SW 1271 (cell line): ENCODE measurements at places on chromosomes 5 and 9.

DNA sequence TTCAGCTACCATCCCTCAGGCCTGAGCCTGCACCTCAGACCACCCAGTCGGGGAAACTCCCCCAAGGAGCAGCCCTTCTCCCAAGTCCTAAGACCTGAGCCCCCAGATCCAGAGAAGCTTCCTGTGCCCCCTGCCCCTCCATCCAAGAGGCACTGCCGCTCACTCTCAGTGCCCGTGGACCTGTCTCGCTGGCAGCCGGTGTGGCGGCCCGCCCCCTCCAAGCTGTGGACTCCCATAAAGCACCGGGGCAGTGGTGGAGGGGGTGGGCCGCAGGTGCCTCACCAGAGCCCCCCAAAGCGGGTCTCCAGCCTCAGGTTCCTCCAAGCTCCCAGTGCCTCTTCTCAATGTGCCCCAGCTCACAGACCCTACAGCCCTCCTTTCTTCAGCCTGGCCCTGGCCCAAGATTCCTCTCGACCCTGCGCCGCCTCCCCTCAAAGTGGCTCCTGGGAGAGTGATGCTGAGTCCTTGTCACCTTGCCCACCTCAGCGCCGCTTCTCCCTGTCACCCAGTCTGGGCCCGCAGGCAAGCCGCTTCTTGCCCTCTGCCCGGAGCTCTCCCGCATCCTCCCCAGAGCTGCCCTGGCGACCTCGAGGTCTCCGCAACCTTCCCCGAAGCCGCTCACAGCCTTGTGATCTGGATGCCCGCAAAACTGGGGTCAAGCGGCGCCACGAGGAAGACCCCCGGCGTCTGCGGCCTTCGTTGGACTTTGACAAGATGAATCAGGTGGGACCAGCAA is 7.0 kb downstream of the FAM53C start:
- no peak for DNase-seq

DNA sequence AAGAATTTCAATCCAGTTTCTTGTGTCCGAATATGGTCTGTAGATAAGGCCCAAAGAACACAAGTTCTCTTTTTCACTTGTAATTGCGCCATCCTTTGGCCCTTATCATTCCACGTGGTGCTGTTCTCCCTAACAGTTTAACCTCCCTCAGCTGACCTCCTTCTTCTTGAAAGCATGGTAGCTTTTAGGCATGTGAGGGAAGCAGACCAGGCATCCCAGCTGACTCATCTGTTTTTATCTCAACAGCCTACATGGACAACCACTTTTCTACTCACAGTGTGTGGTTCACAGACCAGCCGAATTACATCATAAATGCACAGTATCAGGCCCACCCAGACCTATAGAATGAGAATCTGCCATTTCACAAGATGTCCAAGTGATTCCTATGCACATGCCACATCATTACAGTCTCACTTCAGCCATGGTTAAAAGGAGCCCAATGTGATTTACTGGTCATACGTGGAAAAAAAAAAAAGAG is 26.9 kb upstream of the PLIN2 start:
- no peak for DNase-seq

GRCh38 chr5:98722188-98722587 is 51.3 kb upstream of the RGMB start:
- DNase-seq, result no peak

DNA sequence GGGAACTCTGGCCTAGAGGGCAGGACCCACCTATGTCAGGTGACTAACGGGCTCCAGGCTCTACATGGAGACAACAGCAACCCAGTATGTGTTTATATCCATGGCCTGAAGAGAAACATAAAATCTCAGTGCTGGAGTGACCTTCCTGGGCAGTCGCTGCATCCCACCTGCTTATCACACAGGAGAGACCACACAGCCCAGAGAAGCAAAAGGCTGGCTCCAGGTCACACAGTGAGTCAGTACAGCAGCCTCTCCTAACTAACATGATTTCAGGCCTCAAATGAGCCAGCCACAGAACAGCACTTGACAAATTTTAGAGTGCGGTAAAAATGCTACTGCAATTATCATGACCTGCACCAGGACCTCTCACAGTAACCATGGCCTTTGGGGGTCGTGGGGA is 54.0 kb upstream of the TGFBR1 start:
- DNase-seq, result no peak

- DNase-seq, result no peak
These were observed 10.9 kb downstream of the RGMB start for GRCh38 chr5:98784411-98784810.
